A172 (cell line): ENCODE measurements at places on chromosomes 11 and 22.

GRCh38 chr11:8617063-8617462 is 23.0 kb upstream of the STK33 start:
- DNase-seq: no peak

DNA sequence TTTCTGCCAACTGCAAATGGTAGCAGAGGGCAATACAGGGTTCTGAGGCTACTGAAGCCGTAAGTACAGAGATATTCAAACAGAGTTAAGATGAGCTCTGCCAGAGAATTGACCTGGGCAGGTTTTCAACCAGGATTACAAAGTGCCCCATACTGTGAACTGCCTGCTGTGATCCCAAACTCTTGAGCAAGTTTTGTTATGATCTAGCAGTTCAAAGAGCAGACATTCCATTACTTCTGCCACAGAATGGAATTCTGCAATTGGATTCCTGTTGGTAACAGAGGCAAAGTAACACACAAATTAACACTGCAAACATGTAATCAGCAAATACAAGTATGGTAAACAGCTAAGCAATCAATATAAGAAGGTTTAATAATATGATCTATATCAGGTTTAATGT is 31.2 kb downstream of the ALG9 start:
- DNase-seq: no peak

GRCh38 chr11:115521825-115522224 is 17.6 kb upstream of the CADM1 start:
- DNase-seq: no peak

DNA sequence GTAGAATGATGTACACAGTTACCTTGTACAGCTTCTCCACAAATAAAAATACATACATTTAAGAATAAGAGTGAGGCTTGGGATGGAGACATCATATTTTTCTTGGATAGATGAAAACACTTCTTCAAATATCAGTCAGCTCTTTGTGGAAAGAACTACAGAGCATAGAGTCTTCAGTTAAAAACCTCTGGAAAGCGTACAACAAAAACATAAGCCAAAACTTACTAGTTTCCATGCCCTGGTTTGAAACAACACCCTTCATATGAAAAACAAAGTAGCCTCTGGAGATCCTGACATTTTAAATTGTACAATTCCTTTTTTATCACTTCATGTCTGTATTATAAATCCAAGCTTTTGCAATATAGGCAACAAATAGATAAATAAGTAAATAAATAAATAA is 7.0 kb upstream of the CEP126 start:
- DNase-seq: no peak

DNA sequence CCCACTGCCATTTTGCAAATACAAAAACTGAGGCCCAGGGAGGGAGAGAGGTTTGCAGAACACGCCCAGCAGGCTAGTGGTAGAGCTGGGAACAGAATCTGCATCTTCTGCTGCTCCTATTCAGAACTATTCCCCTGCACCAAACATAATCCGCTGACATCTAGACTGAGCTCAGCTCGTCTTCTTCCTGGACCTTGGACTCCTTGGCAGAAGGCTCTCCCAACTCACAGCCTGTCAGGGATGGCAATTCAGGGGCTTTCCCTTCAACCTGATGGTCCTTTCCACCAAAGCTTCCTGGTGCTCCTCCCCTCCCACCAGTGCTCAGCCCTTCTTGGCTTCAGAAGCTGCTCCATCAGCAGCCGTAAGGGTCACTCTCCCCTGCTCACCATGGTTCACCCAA is 9.5 kb upstream of the NPAS4 start:
- no peak for DNase-seq

GRCh38 chr22:30564045-30564760 is 10.3 kb downstream of the GAL3ST1 start:
- no peak for DNase-seq

DNA sequence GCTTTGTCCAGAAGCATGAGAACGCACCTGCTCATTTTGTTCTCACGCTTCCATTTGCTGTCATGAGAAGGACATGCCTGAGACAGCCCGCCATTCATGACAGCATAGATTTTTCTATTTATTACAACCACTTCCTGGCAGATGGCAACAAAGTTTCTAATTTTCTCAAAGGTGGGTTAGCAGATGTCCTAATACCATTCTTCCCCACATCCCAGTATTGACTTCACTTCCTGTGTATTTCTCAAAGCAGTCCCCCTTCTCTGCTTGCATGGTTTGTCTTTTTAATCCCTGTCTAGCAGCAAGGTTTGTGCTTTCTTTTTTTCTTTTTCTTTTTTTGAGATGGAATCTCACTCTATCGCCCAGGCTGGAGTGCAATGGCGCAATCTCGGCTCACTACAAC is 94.3 kb downstream of the ISX start:
- no peak for DNase-seq

- DNase-seq: no peak
Observed at GRCh38 chr11:1842149-1843097, 3.6 kb downstream of the TNNI2 start.

- no peak for DNase-seq
Observed at GRCh38 chr11:124331873-124332272, 11.9 kb upstream of the OR8D2 start.
